Activated CD4-positive, alpha-beta memory T cell treated with anti-CD3 and anti-CD28 coated beads, Interleukin-2, amount 10 ng/mL, durations not matched to agents 7 days and 5 days (primary cell): ENCODE measurements at places on chromosomes 1 and 21. TPM values are rescaled to one million over a fixed set of nuclear protein-coding genes. Genes with fewer than 3 reads are reported as not detected.

DNA sequence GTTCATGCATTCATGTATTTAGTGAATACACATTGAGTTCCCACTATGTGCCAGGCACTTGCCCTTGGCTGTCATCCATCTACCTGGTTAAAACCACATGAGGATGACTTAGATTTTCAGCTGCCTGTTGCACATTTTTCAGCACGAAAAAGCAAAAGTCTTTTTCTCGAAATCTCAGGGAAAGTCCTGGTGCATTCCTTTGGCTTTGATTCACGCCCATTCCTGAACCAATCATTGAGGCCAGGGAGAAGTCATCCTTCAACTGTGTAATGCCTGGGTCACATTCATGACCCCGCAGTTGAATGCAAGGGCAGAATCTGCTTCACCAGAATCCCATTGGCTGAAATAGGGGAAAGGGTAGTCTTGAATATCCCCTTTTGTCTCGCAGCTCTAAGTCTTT, 84.4 kb downstream of the RNF220 start:
- DNase-seq = no peak
- no peaks in the 10 kb centered on the region for H3K4me1 ChIP-seq
- H3K4me3 ChIP-seq = no peak overlapping the region
- H3K36me3 ChIP-seq = no peaks in the 10 kb centered on the region
- no peak overlapping the region for H3K27ac ChIP-seq
- H3K27me3 ChIP-seq = peaks cover 20% of the 10 kb centered on the region

SCAF4 gene
- total RNA-seq = 49.0 TPM

- H3K27ac ChIP-seq = no peak overlapping the region
- H3K36me3 ChIP-seq = no peaks in the 10 kb centered on the region
- no peak for DNase-seq
- H3K27me3 ChIP-seq = no peaks in the 10 kb centered on the region
- no peak overlapping the region for H3K4me3 ChIP-seq
These were observed 273.5 kb downstream of the COL11A1 start for GRCh38 chr1:102834688-102835320.

CSMD2 gene
- not detected for total RNA-seq

RIIAD1 gene
- total RNA-seq = not detected

DNA sequence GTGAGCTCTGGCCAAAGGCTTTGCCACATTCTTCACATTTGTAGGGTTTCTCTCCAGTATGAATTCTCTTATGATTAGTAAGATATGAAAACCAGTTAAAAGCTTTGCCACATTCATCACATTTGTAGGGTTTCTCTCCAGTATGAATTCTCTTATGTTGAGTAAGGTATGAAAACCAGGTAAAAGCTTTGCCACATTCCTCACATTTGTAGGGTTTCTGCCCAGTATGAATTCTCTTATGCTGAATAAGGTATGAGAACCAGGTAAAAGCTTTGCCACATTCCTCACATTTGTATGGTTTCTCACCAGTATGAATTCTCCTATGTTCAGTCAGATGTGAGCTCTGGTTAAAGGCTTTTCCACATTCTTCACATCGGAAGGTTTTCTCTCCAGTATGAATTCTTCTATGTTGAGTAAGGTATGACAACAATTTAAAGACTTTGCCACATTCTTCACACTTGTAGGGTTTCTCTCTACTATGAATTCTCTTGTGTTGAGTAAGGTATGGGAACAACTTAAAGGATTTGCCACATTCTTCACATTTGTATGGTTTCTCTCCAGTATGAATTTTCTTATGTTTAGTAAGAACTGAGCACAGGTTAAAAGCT, 20.7 kb downstream of the ZNF695 start:
- no peak overlapping the region for H3K4me3 ChIP-seq
- H3K27me3 ChIP-seq = no peaks in the 10 kb centered on the region
- DNase-seq = no peak
- no peaks in the 10 kb centered on the region for H3K4me1 ChIP-seq
- H3K27ac ChIP-seq = no peak overlapping the region

DNA sequence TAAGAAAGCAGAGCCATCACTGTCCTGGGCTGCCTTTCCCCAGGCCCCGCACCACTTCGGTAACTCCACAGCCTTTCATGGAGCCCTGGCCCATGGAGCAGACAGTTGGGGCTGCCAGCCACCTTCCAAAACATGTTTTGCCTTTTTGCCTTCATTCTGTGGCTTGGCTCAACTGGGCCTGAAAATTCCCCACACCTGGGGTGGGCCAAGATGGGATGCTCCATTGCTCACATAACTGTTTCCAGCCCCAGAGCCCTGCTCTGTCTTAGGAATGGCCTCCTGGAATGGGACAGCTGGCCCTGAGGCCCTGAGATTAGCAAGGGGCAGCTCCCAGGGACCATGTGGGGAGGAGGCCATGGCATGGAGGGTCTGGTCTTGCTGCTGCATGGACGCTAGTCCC, 10.9 kb upstream of the PRELP start:
- DNase-seq = no peak
- no peak overlapping the region for H3K27ac ChIP-seq
- H3K27me3 ChIP-seq = peaks cover 35% of the 10 kb centered on the region
- H3K36me3 ChIP-seq = no peaks in the 10 kb centered on the region

PLOD1 gene
- total RNA-seq = 15.7 TPM

DNA sequence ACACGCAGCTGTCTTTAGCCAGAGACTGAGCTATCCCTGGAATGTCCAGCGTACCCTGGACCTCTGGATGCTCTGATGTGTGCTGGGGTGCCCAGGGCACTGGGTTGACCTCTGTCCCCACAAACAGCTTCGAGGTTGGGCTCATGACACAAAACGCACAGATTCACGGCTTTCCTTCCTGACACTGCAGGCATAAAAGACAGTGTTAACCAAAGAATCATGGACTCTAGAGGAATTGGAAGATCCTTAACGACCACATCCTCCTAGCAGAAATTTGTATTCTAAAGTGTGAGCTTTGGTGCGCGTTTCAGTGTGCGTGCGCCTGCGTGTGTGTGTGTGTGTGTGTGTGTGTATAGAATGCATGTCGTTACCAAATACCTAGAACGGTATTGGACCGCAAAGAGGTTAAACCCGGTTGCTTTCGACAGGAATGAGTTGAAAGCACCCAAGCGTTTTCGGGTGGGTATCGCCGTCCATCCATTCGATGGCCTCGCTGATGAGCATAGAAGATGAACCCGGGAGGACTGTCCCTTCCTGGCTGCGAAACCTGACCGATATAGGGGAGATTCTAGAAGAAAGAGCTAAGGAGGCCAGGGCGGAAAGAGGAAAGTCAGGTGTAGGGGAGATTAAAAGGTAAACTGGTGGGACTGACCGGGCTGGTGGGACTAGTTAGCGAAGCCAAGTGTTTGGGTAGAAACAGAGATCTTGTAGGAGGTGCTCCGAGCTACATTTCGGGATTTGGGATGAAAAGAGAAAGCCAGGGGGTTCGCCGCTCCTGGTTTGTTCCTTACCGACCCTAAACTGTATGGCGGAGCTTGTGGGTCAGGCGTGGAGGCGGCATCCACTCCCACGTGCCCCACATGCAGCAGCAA, 6.8 kb upstream of the LHX9 start:
- peak overlapping the region; percentile 11 for H3K4me3 ChIP-seq
- no peak overlapping the region for H3K27ac ChIP-seq
- H3K27me3 ChIP-seq = peaks cover 96% of the 10 kb centered on the region
- peaks cover 4% of the 10 kb centered on the region for H3K36me3 ChIP-seq
- no peak for DNase-seq

DNA sequence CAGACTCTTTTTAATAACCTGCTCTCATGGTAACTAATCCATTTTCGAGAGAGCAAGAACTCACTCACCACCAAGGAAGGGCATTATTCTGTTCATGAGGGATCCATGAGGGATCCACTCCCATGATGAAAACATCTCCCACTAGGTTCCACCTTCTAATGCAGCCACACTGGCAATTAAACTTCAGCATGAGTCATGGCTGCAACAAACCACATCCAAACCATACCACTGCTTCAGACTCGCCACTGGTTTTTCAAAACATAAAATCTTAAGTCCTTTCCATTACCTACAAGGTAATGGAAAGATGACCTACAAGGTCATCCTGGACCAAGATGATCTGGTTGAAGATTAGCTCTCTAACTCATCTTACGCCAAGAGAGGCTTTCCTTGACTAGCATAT, 405.1 kb downstream of the VAV3 start:
- no peaks in the 10 kb centered on the region for H3K27me3 ChIP-seq
- no peak overlapping the region for H3K27ac ChIP-seq
- no peaks in the 10 kb centered on the region for H3K4me1 ChIP-seq
